Stimulated activated CD4-positive, alpha-beta T cell treated with anti-CD3 and anti-CD28 coated beads, Interleukin-1b, Interleukin-23, amount 100 ng/mL, for 1 hour (primary cell): ENCODE measurements at places on chromosomes 16 and 17.

DNA sequence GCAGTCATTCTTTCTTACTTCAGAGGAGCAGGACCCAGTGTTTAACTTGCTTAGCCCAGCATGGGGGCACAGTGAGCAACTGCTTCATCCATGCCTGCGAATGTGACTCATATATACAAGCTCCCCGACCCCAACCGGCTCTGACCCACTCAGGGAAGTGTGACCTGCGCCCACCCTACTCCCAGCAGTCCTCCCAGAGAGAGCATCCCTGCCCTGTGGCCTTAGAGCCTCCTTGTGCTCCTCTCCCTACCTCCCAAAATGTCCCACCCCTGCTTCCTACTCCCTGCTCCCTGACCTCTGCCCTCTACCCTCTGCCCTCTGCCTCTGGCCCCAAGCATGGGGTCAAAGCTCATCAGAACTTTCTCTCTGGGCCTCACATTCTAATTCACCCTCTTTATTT, 46.9 kb upstream of the DLX4 start:
- no peak for DNase-seq

- DNase-seq: no peak
Measured at GRCh38 chr16:24999856-25000461, 15.2 kb downstream of the ARHGAP17 start.

DNA sequence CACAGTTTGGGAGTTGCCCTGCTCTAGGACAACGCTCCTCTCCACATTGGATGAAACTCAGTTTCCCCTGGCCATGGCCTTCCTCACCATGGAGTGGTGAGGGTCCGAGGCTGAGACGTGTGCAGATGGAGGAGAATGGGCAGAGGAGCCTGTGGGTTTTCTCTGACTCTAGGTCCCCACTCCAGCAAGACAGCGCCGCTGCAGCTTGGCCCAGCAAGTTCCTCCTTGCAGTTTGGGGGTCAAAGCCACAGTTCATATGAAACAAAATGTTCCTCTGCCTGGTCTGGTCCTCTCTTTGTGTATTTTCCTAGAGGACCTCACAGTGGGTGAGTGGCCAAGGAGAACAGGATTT, 2.3 kb downstream of the C16orf54 start:
- DNase-seq: no peak

DNA sequence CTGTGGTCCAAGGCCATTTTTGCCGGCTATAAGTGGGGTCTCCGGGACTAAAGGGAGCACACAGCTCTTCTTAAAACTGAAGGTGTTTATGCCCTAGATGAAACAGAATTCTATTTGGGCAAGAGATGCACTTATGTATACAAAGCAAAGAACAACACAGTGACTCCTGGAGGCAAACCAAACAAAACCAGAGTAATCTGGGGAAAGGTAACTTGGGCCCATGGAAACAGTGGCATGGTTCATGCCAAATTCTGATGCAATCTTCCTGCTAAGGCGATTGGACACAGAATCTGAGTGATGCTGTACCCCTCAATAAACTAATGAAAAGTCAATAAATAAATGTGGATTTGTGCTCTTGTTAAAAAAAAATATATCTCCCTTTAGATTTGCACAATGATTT, 20.2 kb upstream of the SHISA9 start:
- DNase-seq: no peak

- DNase-seq: no peak
Measured at GRCh38 chr17:81332914-81333528, 37.9 kb upstream of the SLC38A10 start.

DNA sequence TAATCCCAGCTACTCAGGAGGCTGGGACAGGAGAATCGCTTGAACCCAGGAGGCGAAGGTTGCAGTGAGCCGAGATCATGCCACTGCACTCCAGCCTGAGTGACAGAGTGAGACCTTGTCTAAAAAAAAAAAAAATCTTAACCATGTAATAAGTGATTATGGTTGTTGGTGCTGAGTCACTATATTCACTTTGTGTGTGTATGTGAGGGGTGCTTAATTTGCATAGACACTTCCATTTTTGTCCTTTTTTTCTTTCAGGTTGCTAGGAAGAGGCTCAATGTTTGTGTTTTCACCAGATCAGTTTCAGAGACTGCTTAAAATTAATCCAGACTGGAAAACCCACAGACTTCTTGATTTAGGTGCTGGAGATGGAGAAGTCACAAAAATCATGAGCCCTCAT, 18.2 kb downstream of the METTL9 start:
- no peak for DNase-seq

DNA sequence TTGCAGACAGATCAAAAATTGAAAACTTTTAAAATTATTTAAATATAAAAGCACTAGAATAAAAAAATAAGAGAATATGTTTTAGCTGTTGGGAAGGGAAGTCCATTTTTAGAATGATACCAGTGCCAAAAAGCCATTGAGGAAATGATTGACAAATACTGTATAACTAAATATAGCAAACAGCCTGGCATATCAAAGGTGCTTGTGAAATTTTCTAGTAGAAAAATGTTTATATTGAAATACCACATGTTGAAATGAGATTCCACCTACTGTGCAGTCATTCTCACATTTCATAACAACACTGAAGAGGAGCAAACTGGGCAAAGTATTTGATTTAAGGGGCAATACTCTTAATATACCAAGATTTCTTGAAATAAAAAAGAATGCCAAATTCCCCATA, 183.5 kb downstream of the PHKB start:
- no peak for DNase-seq

DNA sequence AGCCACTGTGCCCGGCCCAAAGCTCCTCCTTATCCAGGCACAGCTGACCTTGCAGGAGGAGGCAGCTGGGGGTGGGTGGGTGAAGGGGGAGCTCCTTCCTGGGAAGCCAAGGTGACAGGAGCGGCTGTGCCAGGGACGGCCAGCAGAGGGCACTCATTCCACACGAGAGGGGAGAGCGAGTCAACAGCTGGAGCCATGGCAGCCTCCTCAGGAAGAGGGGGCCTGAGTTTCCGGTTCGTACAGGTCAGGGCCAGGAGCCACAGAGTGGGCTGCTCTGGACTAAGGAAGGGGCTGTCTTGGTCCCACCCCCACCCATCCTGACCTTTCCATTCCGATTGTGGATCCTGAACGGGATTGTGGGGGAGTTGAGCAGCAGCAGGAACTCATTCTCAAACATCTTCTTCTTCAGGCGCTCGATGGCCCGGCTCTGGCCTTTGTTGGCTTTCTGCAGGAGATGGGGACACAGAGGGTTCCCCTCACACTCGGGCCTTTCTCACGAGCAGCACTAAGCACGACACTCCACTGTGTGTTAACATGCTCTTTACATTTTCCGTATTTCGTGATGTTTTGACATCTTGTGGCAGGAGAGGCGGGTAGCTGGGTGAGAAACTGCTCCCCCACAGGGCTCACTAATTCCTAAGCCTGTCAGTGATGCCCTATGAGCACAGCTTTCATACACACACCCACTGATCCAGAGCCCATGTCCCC, 61.6 kb downstream of the TIMM22 start:
- DNase-seq: peak; percentile 28

DNA sequence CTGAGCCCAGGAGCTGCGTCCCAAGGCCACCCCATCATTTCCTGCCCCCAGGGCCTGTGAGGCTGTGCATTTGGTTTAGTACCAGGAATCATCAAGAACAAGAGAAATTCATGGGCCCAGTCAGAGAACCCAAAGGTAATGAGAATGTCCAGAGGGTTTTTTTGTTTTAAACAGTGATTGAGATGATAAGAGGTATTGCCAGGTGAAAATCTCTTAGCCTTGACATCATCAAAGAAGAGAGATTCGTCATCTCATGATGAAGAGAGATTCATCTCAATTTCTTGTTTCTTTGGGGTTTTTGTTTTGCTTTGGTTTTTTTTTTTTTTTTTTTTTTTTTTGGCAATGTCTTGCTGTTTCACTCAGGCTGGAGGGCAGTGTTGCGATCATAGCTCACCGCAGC, 170.6 kb upstream of the CACNG5 start:
- no peak for DNase-seq

DNA sequence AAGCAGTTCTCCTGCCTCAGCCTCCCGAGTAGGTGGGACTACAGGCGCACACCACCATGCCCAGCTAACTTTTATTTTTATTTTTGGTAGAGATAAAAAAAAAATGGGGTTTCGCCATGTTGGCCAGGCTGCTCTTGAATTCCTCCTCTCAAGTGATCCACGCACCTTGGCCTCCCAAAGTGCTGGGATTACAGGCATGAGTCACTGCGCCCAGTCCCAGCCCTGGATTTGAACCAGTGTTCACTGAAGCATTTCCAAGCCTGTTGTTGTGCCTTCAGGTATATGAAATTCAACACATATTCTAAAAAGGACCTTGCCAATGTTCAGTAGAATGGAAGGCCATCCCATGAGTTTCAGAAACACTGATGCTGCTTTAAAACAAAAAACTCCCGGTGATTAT, 165.3 kb downstream of the SLC39A11 start:
- no peak for DNase-seq

DNA sequence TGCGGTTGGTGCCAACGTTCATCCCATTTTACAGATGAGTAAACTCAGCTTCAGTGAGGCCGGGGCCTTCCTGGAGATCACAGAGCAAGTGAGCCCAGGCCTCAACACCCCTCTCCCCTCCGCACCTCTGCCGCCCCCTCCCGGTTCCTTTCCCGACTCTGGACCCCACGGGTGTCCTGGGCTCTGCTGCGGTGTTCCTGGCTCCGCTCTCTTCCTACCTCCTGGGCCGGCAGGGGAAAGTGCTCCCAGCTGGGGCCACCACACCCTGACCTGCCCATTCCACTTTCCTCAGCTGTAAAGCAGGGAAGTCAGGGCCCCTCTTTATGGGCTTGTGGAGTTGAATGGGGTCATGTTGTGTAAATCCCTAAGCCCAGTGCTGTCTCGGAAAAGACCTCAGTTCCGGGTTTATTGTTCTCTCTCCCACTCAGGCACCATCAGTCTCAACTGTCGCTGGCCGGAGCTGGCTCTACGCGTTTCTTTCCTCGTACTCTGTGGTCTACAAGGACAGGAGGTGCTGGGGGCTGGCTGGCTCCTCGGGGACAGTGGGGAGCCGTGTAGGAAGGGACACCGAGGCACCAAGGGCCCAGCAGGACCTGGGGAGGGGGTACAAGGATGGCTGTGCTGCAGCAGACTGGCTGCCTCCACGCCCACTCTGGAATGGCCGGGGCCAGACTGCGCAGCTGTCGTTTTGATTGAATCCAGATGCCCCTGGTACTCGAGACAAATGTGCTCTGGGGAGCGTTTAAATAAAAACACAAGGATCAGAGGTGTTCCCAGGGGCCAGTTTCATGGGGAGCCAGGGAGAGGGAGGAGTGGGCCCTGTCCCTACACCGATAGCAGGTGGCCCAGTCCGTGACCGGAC, 21.7 kb upstream of the ACSF3 start:
- no peak for DNase-seq

GRCh38 chr17:59752922-59753321, 45.5 kb downstream of the VMP1 start:
- DNase-seq: no peak

DNA sequence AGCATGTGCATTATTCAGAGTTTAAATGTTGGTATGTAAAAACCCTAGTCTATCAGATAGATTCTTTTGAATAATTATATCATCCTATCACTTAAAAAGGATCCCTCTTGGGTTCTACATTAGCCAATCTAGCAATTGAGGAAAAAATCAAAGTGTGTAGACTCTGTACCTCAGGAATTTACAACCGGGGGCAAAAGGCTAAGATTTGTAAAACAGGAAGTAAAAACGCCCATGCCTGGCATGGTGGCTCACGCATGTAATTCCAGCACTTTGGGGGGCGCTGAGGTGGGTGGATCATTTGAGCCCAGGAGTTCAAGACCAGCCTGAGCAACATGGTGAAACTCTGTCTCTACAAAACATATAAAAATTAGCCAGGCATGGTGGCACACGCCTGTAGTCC, 58.6 kb downstream of the SLC6A4 start:
- DNase-seq: no peak

- DNase-seq: no peak
Measured at GRCh38 chr16:24116046-24116776, 139.9 kb upstream of the CACNG3 start.

DNA sequence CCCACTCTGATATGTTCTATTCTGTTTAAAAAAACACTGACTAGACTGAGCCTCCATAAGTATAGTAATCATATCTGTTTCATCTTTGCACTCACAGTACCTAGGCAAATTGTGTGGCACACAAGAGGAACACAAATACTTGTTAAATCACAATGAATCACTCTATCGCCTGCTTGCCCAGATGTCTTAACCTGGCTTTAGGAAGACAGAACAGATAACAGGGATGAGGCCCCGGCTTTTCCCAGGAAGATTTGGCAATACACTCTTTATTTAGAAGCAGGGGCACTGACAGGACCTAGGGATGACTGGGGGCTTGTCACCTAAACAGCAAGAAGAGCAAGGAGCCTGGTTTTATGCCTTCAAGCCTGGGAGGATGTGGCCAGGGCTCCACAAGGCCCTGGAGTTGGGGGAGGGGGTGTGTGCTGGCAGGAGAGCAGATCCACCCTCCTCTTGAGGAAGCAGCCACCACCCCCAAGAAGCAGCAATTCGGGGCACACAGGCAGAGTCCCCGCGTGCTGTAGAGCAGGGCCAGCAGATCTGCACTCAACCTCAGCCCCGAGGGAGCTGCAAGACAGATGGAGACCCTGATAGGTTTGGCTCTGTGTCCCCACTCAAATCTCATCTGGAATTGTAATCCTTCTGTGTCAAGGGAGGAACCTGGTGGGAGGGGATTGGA, 41.0 kb upstream of the KSR1 start:
- DNase-seq: no peak
